ENCODE measurements at places on chromosomes 4 and X. TPM values are rescaled to one million over a fixed set of nuclear protein-coding genes. Genes with fewer than 3 reads are reported as not detected.

The CT55 gene
- total RNA-seq = not detected

The ZCCHC18 gene
- 4.4 TPM for total RNA-seq

DNA sequence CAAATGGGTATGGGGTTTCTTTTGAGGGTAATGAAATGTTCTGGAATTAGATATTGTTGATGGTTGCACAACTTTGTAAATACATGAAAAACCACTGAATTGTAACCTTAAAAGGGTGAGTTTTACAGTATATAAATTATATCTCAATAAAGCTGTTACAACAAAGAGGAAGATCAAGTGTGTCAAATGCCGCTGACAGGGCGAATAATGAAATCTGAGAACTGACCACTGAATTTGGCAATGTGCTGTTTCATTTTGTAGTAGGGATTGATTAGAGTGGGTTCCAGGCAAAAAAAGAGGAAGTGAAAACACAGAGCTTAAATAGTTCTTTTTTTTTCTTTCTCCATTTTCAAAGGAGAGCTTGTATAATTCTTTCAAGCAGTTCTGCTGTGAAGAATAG is 161.1 kb upstream of the NAP1L5 start:
- no peaks in the 10 kb centered on the region for H3K36me3 ChIP-seq
- H3K27me3 ChIP-seq = no peaks in the 10 kb centered on the region
- no peak overlapping the region for H3K4me3 ChIP-seq
- H3K27ac ChIP-seq = no peak overlapping the region
- DNase-seq = no peak

GRCh38 chrX:132714913-132715312 is 226.1 kb upstream of the MBNL3 start:
- no peaks in the 10 kb centered on the region for H3K27me3 ChIP-seq
- H3K36me3 ChIP-seq = no peaks in the 10 kb centered on the region
- no peaks in the 10 kb centered on the region for H3K4me1 ChIP-seq
- DNase-seq = no peak
- H3K4me3 ChIP-seq = no peak overlapping the region

The ANOS1 gene
- 68.5 TPM for total RNA-seq

GRCh38 chr4:82467471-82467870 is 37.1 kb downstream of the ENOPH1 start:
- DNase-seq = no peak
- H3K4me3 ChIP-seq = no peak overlapping the region
- H3K36me3 ChIP-seq = peaks cover 14% of the 10 kb centered on the region
- H3K4me1 ChIP-seq = no peaks in the 10 kb centered on the region
- no peaks in the 10 kb centered on the region for H3K27me3 ChIP-seq

DNA sequence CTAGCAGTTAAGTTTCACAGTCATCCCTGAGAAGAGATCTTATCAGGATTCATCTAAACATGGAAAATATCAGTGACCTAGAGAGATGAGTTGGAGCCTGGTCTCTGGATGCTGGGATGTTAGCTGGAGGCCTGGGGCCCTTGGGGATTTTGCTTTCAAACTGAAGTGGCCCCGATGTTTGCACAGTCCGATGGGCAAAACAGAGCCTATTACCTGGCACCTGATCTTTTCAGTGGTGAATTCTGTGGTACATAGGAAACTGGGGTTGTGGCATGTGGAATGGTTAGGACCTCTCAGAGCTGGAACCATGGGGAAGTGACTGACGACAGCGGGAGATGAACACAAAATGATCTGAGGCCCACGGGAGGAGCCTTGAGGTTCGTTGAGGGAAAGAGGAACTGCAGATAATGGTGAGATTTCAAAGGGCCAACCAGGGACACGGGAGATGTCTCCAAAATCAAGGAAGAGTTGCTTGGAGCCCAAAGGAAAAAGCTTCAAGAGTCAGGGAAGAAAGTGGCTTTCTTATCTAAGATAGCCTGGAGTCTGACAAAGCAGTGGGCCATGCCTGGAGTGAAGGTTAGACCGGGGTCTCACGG is 17.8 kb upstream of the TENM3 start:
- no peaks in the 10 kb centered on the region for H3K27me3 ChIP-seq
- DNase-seq = no peak
- no peak overlapping the region for H3K4me3 ChIP-seq
- H3K27ac ChIP-seq = no peak overlapping the region
- H3K4me1 ChIP-seq = 0 out of 2 replicates have a peak, but pooled peaks cover 6% of the 10 kb centered on the region

- H3K27ac ChIP-seq = no peak overlapping the region
- DNase-seq = no peak
- H3K4me3 ChIP-seq = no peak overlapping the region
- H3K4me1 ChIP-seq = 0 out of 2 replicates have a peak, but pooled peaks cover 4% of the 10 kb centered on the region
- H3K36me3 ChIP-seq = no peaks in the 10 kb centered on the region
- H3K27me3 ChIP-seq = no peaks in the 10 kb centered on the region
These were observed 13.2 kb downstream of the SNX25 start for GRCh38 chr4:185222598-185222997.

GRCh38 chr4:126757219-126757618 is 875.5 kb upstream of the INTU start:
- H3K4me3 ChIP-seq = no peak overlapping the region
- H3K36me3 ChIP-seq = no peaks in the 10 kb centered on the region
- H3K4me1 ChIP-seq = no peaks in the 10 kb centered on the region
- no peaks in the 10 kb centered on the region for H3K27me3 ChIP-seq
- no peak for DNase-seq

DNA sequence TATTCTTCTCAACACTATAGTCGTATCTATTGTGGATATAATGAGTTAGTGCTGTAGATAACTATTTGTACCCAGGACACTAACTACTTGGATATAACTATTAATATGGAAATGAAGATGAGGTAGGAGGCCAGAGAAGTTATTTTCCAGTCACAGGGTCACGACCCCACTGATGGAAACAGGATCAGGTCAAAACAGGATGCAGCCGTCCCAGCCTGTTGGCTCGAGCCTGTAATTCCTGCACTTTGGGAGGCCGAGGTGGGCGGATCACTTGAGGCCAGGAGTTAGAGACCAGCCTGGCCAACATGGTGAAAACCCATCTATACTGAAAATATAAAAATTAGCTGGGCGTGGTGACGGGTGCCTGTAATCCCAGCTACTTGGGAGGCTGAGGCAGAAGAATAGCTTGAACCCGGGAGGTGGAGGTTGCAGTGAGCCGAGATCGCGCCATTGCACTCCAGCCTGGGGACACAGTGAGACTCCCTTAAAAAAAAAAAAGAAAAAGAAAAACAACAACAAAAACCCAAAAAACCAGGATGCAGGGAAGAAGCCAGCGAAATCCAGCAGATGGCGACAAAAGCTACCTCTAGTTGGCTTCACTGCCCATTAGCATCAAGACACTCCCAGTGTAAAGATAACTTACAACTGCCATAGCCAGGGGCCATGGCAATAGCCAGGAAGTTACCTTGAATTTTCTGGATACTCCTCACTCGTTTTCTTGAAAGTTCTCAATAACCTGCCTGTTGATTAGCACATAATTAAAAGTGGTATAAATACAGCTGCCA is 37.9 kb upstream of the NKAP start:
- 0 out of 2 replicates have a peak overlapping the region, but pooled peaks have one; percentile 23 for H3K4me3 ChIP-seq
- peaks cover 26% of the 10 kb centered on the region for H3K27me3 ChIP-seq
- H3K36me3 ChIP-seq = no peaks in the 10 kb centered on the region
- H3K27ac ChIP-seq = no peak overlapping the region
- H3K4me1 ChIP-seq = no peaks in the 10 kb centered on the region

- H3K4me1 ChIP-seq = peaks cover 7% of the 10 kb centered on the region
- H3K27me3 ChIP-seq = no peaks in the 10 kb centered on the region
- no peaks in the 10 kb centered on the region for H3K36me3 ChIP-seq
- H3K27ac ChIP-seq = no peak overlapping the region
- no peak for DNase-seq
These were observed 118.7 kb downstream of the FAT4 start for GRCh38 chr4:125433453-125433852.

GRCh38 chr4:1384675-1385372 is 21.4 kb downstream of the NKX1-1 start:
- DNase-seq = no peak
- no peak overlapping the region for H3K4me3 ChIP-seq
- no peaks in the 10 kb centered on the region for H3K27me3 ChIP-seq
- H3K36me3 ChIP-seq = no peaks in the 10 kb centered on the region
- H3K4me1 ChIP-seq = no peaks in the 10 kb centered on the region

The SYTL4 gene
- total RNA-seq = 0.28 TPM

GRCh38 chr4:108884596-108884995 is 121.7 kb upstream of the ETNPPL start:
- no peaks in the 10 kb centered on the region for H3K27me3 ChIP-seq
- H3K4me3 ChIP-seq = no peak overlapping the region
- H3K4me1 ChIP-seq = peaks cover 24% of the 10 kb centered on the region

The FAM47C gene
- not detected for total RNA-seq

The GYG2 gene
- 63.8 TPM for total RNA-seq

The HDX gene
- total RNA-seq = 8.7 TPM

GRCh38 chr4:68499021-68499420 is 51.8 kb downstream of the TMPRSS11E start:
- no peak for DNase-seq
- H3K36me3 ChIP-seq = no peaks in the 10 kb centered on the region
- no peaks in the 10 kb centered on the region for H3K27me3 ChIP-seq
- H3K4me1 ChIP-seq = 0 out of 2 replicates have a peak, but pooled peaks cover 3% of the 10 kb centered on the region
- H3K4me3 ChIP-seq = no peak overlapping the region

GRCh38 chrX:141638550-141638949 is 49.0 kb downstream of the SPANXA2 start:
- no peaks in the 10 kb centered on the region for H3K27me3 ChIP-seq
- H3K36me3 ChIP-seq = no peaks in the 10 kb centered on the region

The SHROOM3 gene
- total RNA-seq = 59.7 TPM

The MXD4 gene
- 19.9 TPM for total RNA-seq

- H3K4me1 ChIP-seq = peaks cover 71% of the 10 kb centered on the region
- no peaks in the 10 kb centered on the region for H3K27me3 ChIP-seq
- H3K36me3 ChIP-seq = no peaks in the 10 kb centered on the region
These were observed 86.0 kb downstream of the WWC2 start for GRCh38 chr4:183185018-183185417.

- no peak overlapping the region for H3K4me3 ChIP-seq
- no peaks in the 10 kb centered on the region for H3K27me3 ChIP-seq
- no peaks in the 10 kb centered on the region for H3K36me3 ChIP-seq
- no peak overlapping the region for H3K27ac ChIP-seq
These were observed 59.3 kb upstream of the PACRGL start for GRCh38 chr4:20640989-20641388.

- DNase-seq = no peak
- H3K4me3 ChIP-seq = no peak overlapping the region
- no peak overlapping the region for H3K27ac ChIP-seq
- no peaks in the 10 kb centered on the region for H3K4me1 ChIP-seq
These were observed 392.2 kb downstream of the PPP1R2C start for GRCh38 chrX:42385730-42386129.

The MND1 gene
- total RNA-seq = 26.2 TPM

The NLRP2B gene
- total RNA-seq = not detected

GRCh38 chr4:85780664-85781063 is 305.7 kb downstream of the ARHGAP24 start:
- H3K4me1 ChIP-seq = peaks cover 5% of the 10 kb centered on the region
- H3K36me3 ChIP-seq = no peaks in the 10 kb centered on the region
- H3K27ac ChIP-seq = no peak overlapping the region
- DNase-seq = no peak
- H3K4me3 ChIP-seq = no peak overlapping the region

- no peaks in the 10 kb centered on the region for H3K4me1 ChIP-seq
- H3K27ac ChIP-seq = no peak overlapping the region
- DNase-seq = no peak
- H3K27me3 ChIP-seq = no peaks in the 10 kb centered on the region
- H3K4me3 ChIP-seq = no peak overlapping the region
These were observed 200.5 kb downstream of the KDR start for GRCh38 chr4:54924891-54925290.

The S100P gene
- 0.43 TPM for total RNA-seq

The TREX2 gene
- 1.7 TPM for total RNA-seq

Data from GM23338 (cell line).